ENCODE measurements at places on chromosomes 11 and 22.

- peak overlapping the region; percentile 19 for H3K4me3 ChIP-seq
- peaks cover 73% of the 10 kb centered on the region for H3K4me1 ChIP-seq
- H3K36me3 ChIP-seq = no peaks in the 10 kb centered on the region
- H3K27ac ChIP-seq = peak overlapping the region; percentile 57
These were observed 50.7 kb upstream of the CD44 start for GRCh38 chr11:35088226-35088625.

- H3K4me1 ChIP-seq = no peaks in the 10 kb centered on the region
- H3K36me3 ChIP-seq = no peaks in the 10 kb centered on the region
- no peak overlapping the region for H3K4me3 ChIP-seq
- DNase-seq = no peak
- H3K27ac ChIP-seq = no peak overlapping the region
These were observed 75.9 kb downstream of the LDLRAD3 start for GRCh38 chr11:36019722-36020121.

GRCh38 chr22:37237371-37238268 lies 6.4 kb downstream of the RAC2 start:
- peaks cover 81% of the 10 kb centered on the region for H3K36me3 ChIP-seq
- DNase-seq = peak; percentile 8
- peaks cover 100% of the 10 kb centered on the region for H3K4me1 ChIP-seq
- peak overlapping the region; percentile 90 for H3K4me3 ChIP-seq

GRCh38 chr11:68440224-68440623 lies 20.3 kb upstream of the PPP6R3 start:
- no peaks in the 10 kb centered on the region for H3K4me1 ChIP-seq
- H3K27me3 ChIP-seq = no peaks in the 10 kb centered on the region
- H3K4me3 ChIP-seq = no peak overlapping the region

DNA sequence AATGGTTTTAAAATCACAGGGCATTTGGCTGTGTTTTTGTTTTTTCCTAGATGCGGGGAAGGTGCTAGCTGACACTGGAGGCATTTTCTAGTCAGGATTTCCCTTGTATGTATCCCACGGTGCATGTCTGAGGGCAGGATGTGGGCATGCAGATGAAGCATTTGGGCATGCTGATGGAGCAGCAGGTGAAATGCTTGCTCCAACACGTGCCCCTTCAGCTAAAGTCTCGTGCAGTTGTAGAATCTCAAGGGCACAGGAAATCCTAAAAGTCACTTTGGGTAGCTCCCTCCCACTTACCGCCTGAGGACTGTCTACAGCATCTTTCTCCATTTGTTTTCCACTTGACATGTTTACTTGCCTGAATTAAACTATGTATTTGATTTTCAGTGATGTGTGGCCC lies 429.4 kb upstream of the B3GAT1 start:
- H3K4me1 ChIP-seq = no peaks in the 10 kb centered on the region
- H3K4me3 ChIP-seq = no peak overlapping the region
- H3K36me3 ChIP-seq = no peaks in the 10 kb centered on the region
- peaks cover 7% of the 10 kb centered on the region for H3K27me3 ChIP-seq
- no peak for DNase-seq

GRCh38 chr22:25908755-25909154 lies 166.8 kb downstream of the MYO18B start:
- H3K4me3 ChIP-seq = no peak overlapping the region
- peaks cover 3% of the 10 kb centered on the region for H3K27me3 ChIP-seq
- no peak for DNase-seq
- H3K27ac ChIP-seq = no peak overlapping the region
- H3K36me3 ChIP-seq = no peaks in the 10 kb centered on the region
